ENCODE measurements at places on chromosomes 6 and 20.

DNA sequence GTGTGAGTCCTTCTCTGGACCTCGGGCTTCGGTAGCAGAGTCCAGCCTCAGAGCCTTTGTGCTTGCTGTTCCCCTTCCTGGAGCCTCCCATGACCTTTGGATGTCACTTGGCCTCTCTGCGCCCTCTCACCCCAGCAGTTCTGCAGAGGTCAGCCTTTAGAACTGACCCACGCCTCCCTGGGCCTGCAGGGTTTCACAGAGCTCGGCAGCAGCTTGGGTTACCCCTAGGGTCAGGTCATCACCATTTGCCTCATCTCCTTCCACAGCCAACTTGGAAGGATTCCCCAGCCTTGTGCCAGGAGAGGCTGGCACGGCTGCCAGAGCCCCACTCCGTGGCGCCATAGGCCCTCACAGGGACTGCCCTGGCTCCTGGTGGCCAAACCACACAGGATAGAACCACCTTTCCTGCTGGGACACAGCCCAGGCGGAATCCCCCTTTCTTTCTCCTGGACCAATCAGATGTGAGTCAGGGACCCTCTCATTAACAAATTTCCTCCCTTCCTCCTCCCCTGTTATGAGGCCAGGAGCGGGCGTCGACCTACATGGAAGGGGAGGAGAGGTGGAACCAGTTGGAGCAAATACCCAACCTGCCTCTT, 13.9 kb upstream of the SIRPA start:
- peak; percentile 86 for DNase-seq
- H3K4me3 ChIP-seq, result no peak overlapping the region
- peak overlapping the region; percentile 77 for H3K27ac ChIP-seq
- no peaks in the 10 kb centered on the region for H3K4me1 ChIP-seq

DNA sequence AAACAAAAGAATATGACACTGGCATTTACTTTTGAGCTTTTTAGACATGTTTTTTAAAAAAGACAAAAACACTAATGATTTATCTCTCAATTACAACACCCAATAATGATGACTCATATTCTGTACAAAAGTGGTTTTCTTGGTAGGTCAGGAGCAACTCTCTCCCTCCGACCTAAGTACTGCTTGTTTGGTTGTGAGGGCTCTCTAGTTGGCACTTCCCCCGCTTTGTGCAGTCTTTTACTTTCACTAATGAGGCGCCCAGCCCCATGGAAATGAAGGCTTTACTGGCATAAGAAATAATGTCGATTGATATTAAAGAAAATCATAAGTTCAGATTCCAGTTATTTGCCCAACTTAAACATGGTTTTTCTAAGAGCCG, 1.3 kb downstream of the KPNA5 start:
- no peak overlapping the region for H3K4me3 ChIP-seq
- no peak overlapping the region for H3K27ac ChIP-seq
- no peaks in the 10 kb centered on the region for H3K36me3 ChIP-seq

GRCh38 chr6:30656513-30656912, 9.6 kb downstream of the C6orf136 start:
- H3K27ac ChIP-seq, result no peak overlapping the region
- H3K27me3 ChIP-seq, result no peaks in the 10 kb centered on the region
- peaks cover 37% of the 10 kb centered on the region for H3K36me3 ChIP-seq
- H3K4me3 ChIP-seq, result no peak overlapping the region
- peaks cover 7% of the 10 kb centered on the region for H3K4me1 ChIP-seq

DNA sequence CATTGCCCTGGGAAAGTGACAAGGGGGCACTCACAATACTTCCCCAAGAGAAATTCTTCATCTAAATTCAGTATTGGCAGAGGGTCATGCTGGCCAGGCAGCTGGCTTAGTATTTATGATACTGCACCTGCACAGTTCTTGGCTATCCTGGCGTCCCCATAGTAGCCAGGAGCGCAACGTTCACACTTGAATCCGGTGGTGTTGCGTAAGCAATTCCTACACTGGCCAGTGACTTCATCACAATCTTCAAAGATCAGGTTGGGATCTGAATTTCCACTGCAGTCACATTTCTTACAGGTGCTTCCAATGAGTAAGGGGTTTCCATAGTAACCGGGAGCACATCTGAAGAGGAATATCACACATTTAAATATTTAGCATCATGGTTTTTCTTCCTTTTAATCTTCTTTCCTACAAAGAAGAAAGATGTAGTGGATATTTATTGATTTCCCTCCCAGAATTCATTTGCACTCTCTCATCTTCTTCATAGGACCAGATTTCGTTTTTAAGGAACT, 62.8 kb downstream of the LAMA4 start:
- no peak overlapping the region for H3K27ac ChIP-seq
- no peaks in the 10 kb centered on the region for H3K4me1 ChIP-seq
- H3K4me3 ChIP-seq, result no peak overlapping the region
- H3K36me3 ChIP-seq, result no peaks in the 10 kb centered on the region
- DNase-seq, result no peak
- no peaks in the 10 kb centered on the region for H3K27me3 ChIP-seq

- H3K4me1 ChIP-seq, result no peaks in the 10 kb centered on the region
- H3K36me3 ChIP-seq, result no peaks in the 10 kb centered on the region
- no peak overlapping the region for H3K4me3 ChIP-seq
Observed at GRCh38 chr6:136095986-136096385, 154.1 kb downstream of the MTFR2 start.

DNA sequence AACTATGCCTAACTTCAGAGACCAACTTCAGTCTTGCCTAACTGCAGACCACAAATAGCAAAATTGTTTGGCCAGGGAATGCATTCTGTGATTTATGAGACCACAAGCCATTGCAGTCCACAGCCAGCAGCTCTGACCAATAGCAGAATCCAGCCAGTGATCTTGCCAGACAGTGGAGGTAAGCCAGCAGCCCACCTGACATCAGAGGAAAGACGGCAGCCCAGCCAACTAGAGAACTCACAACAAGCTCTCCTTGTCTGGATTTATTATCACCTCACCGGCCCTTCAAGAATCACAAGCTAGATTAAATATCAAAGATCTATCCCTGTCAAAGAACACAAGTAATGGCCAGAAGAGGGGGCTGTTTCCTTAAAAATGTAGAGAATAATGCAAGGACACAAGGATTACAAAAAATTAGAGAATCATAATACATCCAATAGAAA, 66.5 kb upstream of the SLC35F1 start:
- H3K27ac ChIP-seq, result no peak overlapping the region
- no peaks in the 10 kb centered on the region for H3K36me3 ChIP-seq
- H3K4me3 ChIP-seq, result no peak overlapping the region
- no peaks in the 10 kb centered on the region for H3K27me3 ChIP-seq

DNA sequence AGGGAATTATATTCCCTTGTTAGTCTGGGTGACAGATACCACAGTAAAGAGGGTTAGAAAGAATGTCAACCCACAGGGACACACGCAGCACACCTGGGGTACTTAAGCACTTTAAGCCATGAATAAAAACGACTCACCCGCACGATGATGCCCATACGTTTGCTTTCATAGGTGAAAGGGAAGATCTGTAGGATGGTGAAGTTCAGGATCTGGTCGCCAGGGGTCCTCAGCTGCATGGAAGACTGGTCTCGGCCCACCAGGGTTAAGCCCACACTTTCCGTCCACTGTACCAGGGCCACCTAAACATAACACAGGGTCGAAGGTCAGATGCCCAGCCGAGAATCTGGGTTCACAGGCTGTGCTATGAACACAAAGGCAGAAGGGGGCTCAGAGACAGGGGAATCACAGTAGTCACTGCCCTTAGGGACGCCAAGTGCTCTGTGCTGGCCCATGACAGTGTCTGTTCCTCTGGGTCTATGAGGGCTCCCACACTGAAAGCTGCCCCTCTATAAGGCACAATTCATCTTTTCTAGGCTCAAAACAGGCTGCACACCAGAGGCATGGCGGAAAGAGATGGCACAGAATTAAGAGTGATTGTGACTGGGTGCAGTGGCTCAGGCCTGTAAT, 96.8 kb upstream of the NFATC2 start:
- no peak overlapping the region for H3K27ac ChIP-seq
- H3K27me3 ChIP-seq, result no peaks in the 10 kb centered on the region
- H3K4me1 ChIP-seq, result no peaks in the 10 kb centered on the region
- DNase-seq, result peak; percentile 61
- H3K36me3 ChIP-seq, result no peaks in the 10 kb centered on the region

DNA sequence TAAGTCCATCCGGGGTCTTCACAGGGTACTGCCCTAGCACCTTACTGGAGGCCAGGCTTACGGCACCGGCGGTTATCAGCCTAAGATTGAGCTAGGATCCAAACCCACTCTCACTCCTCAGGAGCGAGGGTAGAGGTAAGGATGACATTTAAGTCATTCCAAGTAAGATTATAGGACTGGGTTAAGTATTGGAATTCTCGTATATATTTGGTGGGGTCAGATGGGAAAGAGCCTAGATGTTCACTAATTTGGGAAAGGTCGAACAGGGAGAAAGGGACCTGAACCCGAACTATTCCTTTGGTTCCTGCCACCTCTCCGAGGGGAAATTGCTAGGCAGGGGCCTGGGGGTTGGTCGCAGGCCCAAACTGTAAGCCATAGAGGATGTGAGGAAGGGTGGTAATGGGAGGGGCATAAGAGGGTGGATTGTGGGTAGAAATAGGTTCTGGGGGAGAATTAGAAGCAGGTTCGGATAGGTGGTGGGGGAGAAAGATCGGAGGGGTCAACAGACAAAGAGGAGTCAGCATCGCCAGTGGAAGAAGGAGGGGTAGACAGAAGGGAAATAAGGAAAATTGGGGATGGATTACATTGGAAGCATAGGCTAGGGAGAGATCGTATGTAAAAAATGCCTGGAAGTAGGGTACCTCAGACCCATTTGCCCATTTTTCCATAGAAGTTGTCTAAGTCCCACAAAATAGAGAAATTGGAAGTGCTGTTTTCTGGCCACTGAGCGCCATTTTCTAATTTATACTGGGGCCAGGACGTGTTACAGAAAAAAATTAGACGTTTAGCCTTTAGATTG, 747.1 kb upstream of the ADGRB3 start:
- H3K4me3 ChIP-seq, result no peak overlapping the region
- no peaks in the 10 kb centered on the region for H3K27me3 ChIP-seq
- H3K36me3 ChIP-seq, result no peaks in the 10 kb centered on the region
- no peaks in the 10 kb centered on the region for H3K4me1 ChIP-seq
- DNase-seq, result no peak

DNA sequence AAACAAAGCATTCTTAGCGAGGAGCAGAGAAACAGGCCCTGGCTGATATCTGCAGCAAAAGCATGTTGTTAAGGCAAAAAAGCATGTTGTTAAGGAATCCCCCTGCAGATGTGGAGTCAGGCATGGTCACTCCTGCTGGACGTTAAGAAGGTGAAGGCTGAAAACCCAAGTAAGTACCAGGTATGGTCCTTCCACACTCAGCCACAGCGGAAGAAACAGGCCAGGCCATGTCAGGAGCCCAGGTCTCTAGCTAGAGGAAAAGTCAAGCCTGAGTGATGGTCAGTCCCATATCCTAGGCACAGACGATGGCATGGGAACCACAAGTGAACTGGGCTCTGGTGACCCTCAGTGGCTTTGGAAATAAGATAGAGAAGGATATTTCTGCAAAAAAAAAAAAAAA, 32.5 kb upstream of the MAS1L start:
- no peaks in the 10 kb centered on the region for H3K27me3 ChIP-seq
- no peak overlapping the region for H3K4me3 ChIP-seq
- no peak overlapping the region for H3K27ac ChIP-seq
- no peaks in the 10 kb centered on the region for H3K4me1 ChIP-seq
- H3K36me3 ChIP-seq, result no peaks in the 10 kb centered on the region
- no peak for DNase-seq

DNA sequence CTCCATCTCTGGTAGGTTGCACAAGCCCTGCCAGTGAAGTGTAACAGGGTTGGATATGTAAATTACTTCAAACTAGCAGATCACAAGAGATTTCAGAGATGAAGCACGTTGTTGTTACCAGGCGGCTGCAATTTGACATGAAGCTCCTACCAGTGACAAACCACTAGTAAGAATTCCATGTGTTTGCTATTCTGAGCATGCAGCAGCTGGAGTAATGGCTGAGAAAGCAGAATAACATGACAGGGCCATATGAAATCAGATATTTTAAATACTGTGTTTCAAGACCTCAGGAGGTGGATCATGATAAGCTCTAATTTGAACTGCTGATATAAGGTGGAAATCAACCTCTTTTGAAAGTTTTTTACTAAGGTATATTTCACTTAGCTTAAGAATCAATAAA, 11.4 kb downstream of the RIN2 start:
- no peak for DNase-seq
- H3K27ac ChIP-seq, result no peak overlapping the region
- H3K36me3 ChIP-seq, result no peaks in the 10 kb centered on the region
- H3K4me3 ChIP-seq, result no peak overlapping the region
- H3K27me3 ChIP-seq, result no peaks in the 10 kb centered on the region
- no peaks in the 10 kb centered on the region for H3K4me1 ChIP-seq

DNA sequence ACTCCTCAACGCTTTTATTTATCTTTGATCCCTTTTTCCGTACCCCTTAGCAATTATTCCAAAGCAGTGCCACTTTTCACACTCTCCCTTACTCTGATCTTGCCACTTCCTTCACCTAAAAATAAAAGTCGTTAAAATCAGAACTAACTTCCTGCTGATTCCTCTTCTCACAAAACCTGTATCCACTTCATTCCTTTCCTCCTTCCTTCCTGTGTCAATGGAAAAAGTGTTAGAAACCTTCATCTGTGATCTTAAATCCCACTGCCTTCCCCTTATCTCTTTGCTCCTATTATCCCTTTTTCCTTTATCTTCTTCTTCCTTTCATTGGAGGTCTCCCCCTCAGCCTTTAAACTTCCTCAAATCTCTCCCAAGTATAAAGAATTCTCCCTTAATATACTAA, 49.2 kb downstream of the GOPC start:
- H3K27ac ChIP-seq, result no peak overlapping the region
- DNase-seq, result no peak
- no peak overlapping the region for H3K4me3 ChIP-seq
- no peaks in the 10 kb centered on the region for H3K36me3 ChIP-seq

DNA sequence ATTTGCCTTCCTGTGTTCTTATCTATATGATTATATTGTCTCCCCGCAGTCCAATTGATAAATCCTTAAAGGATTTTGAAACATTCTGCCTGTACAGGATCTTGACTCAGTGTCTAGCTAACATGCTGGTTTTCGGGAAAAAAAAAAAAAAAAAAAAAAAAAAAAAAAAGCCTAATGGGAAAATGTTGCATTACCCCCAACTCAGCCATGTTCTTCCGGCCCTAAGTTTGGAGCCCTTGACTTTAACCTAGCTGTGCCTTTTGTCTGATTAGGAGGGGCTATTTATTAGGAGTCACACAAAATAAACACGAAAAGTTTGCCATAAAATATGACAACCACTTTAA, 244.4 kb upstream of the TCF21 start:
- no peaks in the 10 kb centered on the region for H3K27me3 ChIP-seq
- DNase-seq, result no peak
- no peak overlapping the region for H3K4me3 ChIP-seq
- H3K4me1 ChIP-seq, result no peaks in the 10 kb centered on the region

DNA sequence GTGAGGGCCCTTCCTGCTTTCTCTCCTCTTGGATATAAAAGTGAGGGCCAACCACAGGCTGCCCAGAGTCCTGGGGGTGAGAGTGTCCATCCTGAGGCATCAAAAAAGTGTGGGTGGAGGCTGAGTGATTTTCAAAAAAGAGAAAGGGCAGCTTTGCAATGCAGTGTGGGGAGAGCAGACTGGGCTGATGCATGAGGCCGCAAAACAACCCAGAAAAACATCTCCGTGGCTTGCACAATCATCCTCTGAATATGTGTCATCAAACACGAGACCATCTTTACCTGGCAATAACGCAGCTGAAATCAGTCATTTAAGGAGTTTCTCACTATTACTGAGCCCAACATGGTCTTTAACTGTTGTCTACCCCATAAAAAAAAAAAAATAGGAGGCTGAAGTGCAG, 191.2 kb upstream of the SOX4 start:
- H3K4me1 ChIP-seq, result no peaks in the 10 kb centered on the region
- no peak overlapping the region for H3K27ac ChIP-seq
- no peaks in the 10 kb centered on the region for H3K27me3 ChIP-seq
- H3K4me3 ChIP-seq, result no peak overlapping the region

GRCh38 chr6:53803081-53803860, 8.5 kb downstream of the LRRC1 start:
- H3K4me3 ChIP-seq, result no peak overlapping the region
- no peaks in the 10 kb centered on the region for H3K27me3 ChIP-seq
- H3K4me1 ChIP-seq, result no peaks in the 10 kb centered on the region
- H3K27ac ChIP-seq, result no peak overlapping the region
- DNase-seq, result no peak
